HT1080 (cell line): ENCODE measurements at places on chromosomes 12 and 14.

DNA sequence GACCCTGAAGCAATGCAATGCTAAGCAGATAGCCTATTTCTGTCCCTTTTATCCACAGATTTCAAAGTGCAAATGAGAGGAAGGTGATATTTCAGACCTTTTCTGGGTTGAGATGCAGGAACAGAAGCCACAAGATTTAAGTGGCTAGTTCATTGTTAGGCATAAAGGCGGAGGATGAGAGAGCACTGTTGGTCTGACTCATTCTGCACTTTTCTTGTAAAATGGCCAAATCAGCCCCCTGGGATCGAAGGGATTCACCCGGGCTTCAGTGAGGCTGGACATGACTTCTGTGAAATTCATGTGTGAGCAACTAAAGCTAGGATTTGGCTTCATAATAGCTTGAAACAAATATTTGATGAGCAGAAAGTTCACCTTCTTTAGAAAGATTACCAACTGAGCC, 101.9 kb upstream of the OVCH1 start:
- DNase-seq = no peak

DNA sequence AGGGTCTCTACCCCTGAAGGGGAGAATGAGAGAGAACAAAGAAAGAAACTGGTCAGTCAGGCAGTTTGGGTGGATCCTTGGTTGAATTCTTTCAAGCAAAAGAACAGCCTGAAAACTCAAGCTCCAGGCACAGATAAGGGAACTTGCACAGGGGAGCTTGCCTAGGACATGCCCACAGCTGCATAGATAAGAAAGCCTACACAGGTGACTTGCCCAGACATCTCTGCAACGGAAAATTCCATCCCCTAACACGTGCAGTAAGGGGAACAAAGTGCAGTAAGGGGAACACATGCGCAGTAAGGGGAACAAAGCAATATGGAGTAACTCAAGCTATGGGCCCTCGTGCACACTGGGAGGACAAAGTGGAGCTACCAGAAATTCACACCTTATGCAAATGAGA, 540.1 kb upstream of the MIS18BP1 start:
- DNase-seq = no peak

GRCh38 chr12:2961705-2962104, 2.5 kb downstream of the TEAD4 start:
- no peak for DNase-seq

DNA sequence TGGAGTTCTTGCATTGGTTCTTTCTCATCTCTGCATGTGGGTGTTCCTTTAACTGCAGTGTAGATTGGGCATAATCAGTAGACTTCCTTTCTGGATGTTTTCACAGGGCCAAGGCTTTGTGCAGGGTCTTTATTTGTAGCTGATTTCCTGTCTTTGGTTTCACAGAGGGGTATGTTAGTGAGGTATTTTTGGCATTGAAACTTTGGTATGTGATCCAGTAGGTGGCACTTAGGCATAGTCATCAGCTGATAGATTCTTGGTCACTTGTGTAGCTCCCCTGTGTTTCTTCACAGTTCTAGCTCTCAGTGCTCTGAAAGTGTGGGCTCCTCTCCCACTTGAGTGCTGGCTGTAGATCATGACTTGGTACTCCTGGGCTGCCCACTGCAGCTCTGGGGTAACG, 52.7 kb upstream of the LMO3 start:
- no peak for DNase-seq

DNA sequence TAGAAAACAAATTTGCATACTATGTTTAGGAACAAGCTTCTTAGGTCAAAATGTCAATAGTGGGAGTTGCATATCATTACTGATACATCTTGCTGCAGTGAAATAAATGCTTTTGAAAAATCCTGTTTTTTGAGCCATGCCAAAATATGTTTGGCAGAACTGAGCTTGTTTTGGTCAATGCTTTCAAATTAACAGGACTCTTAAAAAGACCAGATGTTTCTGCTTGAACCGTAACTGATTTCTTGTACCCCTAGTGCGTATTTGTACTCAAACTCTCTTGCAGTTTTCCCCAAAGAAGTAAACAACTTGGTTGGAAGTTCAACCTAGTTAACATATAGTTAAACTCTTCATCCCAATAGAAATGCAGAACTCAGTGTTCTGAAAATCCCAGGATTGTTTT, 3.4 kb downstream of the TRHDE start:
- DNase-seq = no peak
